ENCODE measurements at places on chromosomes 7 and 10.
A peak's percentile ranks its signal among the peaks of the same experiment; 100 is the strongest.

- DNase-seq = no peak
These were observed 1.6 kb downstream of the EMX2 start for GRCh38 chr10:117544004-117544701.

GRCh38 chr10:71294091-71294561, 24.9 kb upstream of the SLC29A3 start:
- no peak for DNase-seq

GRCh38 chr10:104127411-104127810, 5.4 kb downstream of the SFR1 start:
- DNase-seq = peak; percentile 20

- no peak for DNase-seq
These were observed 752.5 kb downstream of the CCSER2 start for GRCh38 chr10:85080934-85081333.

- no peak for DNase-seq
These were observed 162.9 kb downstream of the SH3PXD2A start for GRCh38 chr10:103692436-103692951.
